NB4 (cell line): ENCODE measurements at places on chromosomes 12 and 14.
A peak's percentile ranks its signal among the peaks of the same experiment; 100 is the strongest.

GRCh38 chr14:31388687-31389413 is 31.5 kb downstream of the HEATR5A start:
- DNase-seq: no peak

- DNase-seq: no peak
Measured at GRCh38 chr12:109580684-109581333, 7.2 kb downstream of the MVK start.

DNA sequence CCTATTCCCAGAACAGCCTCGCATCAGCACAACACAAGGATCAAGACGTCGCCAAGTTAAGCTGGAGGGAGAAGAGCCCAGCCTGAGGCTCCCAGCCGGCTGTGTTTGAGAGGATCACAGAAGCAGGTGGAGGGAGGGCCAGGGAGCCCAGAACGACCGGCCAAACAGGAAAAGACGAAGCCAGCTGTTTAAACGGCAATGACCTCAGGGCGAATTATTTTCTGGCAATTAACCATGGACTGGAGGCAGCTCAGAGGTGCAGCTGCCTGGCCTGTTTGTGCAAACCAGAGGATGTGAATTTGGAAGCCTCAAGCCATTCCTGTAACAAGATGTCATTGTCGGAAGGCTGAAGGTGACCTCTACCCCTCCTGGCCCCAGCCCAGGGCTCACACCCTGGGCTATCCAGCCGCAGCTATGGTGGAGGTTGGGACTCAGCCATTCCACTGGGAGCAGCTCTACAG is 175.8 kb upstream of the PRMT8 start:
- no peak for DNase-seq

DNA sequence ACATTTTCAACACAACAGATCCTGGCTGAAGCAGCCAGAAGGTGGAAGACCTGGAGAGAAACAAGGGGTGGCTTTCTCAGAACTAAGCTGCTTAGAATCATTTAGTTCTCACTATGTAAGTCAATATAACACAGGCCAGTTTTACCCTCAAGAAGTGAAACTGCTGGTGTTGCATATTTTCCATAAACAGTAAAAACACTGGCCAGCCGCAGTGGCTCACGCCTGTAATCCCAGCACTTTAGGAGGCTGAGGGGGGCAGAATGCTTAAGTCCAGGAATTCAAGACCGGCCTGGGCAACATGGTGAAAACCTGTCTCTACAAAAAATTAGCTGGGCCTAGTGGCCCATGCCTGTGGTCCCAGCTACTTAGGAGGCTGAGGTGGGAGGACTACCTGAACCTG is 11.6 kb downstream of the STX2 start:
- no peak for DNase-seq

DNA sequence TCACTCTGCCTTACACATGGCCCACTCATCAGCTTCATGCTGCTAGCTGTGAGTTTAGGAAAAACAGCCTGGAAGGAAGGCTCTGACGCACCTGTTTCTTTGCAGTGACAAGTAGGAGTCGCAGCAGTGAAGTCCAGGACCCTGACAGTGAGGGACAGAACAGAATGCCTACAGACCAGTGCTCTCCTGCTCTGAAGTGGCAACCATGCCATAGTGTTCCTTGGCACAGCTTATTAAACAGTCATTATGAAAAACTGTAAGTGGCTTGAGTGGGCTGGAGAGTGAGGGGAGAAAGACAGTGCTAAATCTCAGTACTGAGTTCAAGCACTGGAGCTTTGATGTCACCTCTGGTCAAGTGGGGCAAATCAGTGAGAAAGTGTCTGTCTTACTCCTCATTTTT is 61.7 kb downstream of the MYRFL start:
- DNase-seq: no peak

- no peak for DNase-seq
Measured at GRCh38 chr14:36660736-36661505, 739 bp upstream of the PAX9 start.

GRCh38 chr12:89840162-89840922 is 131.7 kb upstream of the ATP2B1 start:
- DNase-seq: peak; percentile 84

DNA sequence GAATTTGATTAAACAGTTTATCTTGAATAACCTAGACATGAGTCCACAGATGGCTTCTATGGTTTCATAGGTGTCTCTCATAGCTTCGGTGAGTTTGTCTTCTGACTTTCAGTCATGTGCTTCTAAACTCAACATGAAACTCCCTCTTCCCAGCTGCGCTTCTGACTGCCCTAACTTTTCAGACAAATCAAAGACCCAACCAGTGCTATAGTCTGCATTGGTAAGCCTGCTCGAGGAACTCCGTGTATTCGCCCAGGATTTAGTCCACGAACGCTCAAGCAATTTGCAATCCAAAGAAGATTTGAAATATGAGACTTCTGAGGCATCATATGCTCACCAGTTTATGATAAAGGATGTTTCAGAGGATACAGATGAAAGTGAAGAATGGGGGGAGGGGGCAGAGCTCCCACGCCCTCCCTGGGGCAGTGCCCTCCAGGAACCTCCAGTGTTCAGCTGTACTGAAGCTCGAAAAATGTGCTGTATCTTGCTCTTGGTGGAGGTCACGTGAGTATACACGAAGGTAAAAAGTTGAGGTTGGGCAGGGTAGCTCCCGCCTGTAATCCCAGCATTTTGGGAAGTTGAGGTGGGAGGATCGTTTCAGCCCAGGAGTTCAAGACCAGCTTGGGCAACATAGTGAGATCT is 5.2 kb upstream of the RILPL2 start:
- no peak for DNase-seq

GRCh38 chr14:75279153-75279762 is 630 bp downstream of the FOS start:
- peak; percentile 56 for DNase-seq

DNA sequence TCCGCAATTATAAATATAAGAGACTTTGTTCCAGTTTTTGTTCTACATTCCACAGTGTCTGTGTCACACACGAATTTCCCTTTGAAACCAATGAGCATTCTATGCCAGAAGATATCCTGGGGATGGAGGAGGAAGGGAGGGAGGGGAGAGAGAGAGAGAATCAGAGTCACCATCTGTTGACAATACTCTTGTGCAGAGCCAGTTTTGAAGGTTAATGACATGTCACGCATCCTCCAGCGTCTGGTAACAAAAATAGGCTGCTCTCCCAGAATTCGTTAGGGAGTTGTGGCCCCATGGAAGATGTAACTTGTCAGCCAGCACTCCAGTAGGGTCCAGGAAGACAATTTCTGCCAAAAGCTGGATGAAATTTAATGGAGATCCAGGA is 213.5 kb upstream of the KRR1 start:
- no peak for DNase-seq

- no peak for DNase-seq
Measured at GRCh38 chr14:101963656-101964296, 597 bp upstream of the DYNC1H1 start.

GRCh38 chr12:132354982-132355680 is 25.7 kb upstream of the GALNT9 start:
- no peak for DNase-seq

- no peak for DNase-seq
Measured at GRCh38 chr12:69509308-69509736, 39.1 kb downstream of the FRS2 start.

GRCh38 chr12:107325075-107325608 is 231.8 kb upstream of the CRY1 start:
- no peak for DNase-seq

- DNase-seq: no peak
Measured at GRCh38 chr12:21444193-21445146, 7.0 kb downstream of the PYROXD1 start.

DNA sequence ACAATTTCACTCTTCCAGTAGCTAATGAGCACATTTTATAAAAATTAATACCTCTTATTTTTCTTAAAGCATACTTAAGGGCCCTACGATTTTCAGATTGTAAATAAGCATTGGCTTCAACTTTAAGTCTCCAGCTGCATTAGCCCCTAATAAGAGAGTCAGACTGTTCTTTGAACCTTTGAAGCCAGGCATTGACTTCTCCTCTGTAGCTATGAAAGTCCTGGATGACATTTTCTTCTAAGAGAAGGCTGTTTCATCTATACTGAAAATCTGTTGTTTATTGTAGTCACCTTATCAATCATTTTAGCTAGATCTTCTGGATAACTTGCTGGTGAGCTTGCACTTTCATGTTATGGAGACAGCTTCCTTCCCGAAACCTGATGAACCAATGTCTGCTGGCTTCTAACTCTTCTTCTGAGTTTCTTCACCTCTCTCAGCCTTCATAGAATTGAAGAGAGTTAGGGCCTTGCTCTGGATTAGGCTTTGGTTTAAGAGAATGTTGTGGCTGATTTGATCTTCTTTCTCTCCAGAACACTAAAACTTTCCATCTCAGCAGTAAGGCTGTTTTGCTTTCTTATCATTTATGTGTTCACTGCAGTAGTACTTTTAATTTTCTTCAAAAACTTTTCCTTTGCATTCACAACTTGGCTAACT is 377.1 kb upstream of the RGS6 start:
- DNase-seq: no peak

GRCh38 chr14:105941226-105942166 is 415.1 kb downstream of the TMEM121 start:
- no peak for DNase-seq

DNA sequence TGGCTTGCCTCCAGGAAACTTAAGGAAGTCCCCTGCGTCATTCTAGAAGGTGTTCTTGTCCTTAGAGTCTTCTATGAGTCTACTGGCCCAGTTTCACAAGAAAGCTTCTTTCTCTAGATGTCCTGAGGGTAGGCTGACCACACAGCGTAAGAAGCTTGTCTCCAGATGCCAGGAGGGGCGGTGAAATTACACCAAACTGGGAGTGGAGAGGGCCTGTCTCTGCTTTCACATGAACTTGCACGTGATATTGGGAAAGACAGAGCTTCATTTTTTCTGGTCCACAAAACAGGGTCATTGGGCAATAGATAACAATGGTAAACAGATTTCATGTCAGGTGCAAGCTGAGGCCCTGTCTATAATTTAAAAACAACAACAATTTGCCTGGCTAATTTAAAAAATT is 85.7 kb upstream of the TBX3 start:
- no peak for DNase-seq

DNA sequence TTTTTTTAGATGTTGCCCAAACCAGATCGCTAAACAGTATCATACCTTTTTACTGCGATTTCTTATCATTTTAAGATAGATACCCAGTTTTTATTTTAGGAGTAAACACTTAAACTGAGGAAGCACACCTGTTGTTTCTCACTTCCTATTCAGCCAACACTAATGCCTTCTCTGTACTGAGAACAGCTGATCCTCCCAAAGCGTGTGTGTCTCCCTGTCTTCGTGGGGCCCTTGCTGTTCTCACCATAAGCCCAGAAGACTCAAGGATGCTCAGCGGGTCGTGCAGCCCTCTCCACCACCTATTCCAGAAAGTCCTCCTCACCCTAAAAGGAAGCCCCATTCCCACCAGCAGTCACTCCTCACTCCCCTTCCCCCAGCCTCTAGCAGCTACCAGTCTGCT is 14.8 kb downstream of the PPP2R5C start:
- DNase-seq: no peak

DNA sequence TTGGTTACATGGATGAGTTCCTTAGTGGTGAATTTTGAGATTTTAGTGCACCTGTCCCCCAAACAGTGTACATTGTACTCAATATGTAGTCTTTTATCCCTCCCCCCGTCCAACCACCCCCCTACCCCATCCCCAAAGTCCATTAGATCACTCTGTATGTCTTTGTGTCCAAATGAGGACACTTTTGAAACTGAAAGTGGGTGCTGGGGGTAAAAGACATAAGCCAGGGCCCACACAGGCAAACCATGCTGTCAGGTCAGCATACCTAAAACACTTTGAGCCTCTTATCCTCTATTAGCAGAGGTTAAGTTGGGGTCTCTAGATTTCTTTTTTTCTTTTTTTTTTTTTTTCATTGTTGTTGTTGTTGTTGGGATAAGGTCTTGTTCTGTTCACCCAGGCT is 31.3 kb upstream of the KICS2 start:
- no peak for DNase-seq

DNA sequence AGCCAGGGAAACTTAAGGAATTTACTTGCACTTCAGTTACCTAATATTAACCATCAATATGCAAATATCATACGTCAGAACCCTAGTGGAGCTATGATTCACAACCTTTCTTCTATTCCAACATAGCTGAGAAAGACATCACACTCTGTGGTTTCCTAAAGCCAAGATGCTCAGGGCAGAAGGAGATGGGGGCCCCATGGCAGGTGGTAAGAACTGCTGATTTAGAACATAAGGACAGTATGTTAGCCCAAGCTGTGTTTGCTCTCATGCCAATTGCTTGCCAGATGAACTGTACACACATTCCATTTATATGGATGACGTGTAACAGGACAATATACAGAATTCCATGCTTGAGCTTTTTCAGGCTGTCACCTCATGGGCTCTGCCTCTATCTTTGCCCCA is 34.6 kb downstream of the HECTD4 start:
- peak; percentile 25 for DNase-seq

DNA sequence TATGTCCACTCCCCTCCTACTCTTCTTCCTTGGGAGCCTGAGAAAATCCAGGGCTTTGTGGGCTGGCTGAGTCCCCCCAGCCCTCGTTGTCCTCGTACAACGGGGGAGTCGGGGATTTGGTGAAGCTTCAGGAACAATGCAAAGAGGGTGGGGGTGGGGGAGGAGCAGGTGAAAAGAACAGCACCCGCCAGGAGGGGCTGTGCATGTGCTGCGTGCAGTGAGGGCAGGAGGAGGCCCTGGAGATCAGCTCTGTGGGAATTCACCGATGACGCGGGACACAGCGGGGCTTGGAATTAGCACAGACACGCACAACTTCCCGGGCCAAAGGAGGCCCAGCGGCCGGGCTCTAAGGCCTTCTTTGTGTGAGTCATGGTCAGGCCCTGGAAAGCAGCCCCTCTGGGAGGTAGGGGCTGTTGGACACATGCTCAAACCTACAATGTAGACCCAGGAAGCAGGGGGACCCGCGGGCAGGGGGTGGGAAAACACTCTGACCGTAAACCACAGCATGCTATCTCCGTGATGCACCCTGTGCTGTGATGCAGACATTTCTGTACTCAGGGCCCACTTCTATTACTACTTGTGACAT is 32.8 kb downstream of the RBM19 start:
- no peak for DNase-seq

- DNase-seq: no peak
Measured at GRCh38 chr12:4012977-4013968, 140.1 kb upstream of the PARP11 start.
